ENCODE measurements at places on chromosomes 6 and 20.
A peak's percentile ranks its signal among the peaks of the same experiment; 100 is the strongest.

GRCh38 chr20:62898093-62898964, 28.0 kb downstream of the DIDO1 start:
- DNase-seq, result no peak

DNA sequence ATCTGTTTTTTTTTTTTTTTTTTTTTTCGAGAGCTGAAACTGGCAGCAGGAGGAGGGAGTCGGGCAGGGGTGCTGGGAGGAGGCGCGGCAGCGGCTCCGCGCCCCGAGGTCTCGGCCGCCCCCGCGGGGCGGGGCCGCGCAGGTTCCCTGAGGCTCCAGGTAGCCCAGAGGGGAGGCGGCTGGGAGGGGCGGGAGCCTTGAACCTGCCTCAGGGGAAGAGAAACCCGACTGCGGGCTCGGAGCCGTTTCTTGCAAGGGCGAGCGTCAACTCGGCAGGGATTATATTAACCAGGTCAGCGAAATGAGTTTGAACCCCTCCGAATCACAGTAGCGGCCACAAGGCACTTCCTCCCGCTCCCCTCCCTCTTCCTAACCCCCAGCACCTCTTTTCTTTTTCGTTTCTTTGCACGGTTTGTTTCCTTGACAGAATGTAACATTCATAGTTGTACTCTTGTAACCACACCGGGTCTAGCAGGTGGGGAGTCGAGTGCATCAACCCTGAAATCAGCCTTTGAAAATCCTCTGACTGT, 2.0 kb downstream of the MYB start:
- peak; percentile 64 for DNase-seq

- no peak for DNase-seq
Measured at GRCh38 chr6:117309611-117310010, 44.3 kb downstream of the VGLL2 start.

DNA sequence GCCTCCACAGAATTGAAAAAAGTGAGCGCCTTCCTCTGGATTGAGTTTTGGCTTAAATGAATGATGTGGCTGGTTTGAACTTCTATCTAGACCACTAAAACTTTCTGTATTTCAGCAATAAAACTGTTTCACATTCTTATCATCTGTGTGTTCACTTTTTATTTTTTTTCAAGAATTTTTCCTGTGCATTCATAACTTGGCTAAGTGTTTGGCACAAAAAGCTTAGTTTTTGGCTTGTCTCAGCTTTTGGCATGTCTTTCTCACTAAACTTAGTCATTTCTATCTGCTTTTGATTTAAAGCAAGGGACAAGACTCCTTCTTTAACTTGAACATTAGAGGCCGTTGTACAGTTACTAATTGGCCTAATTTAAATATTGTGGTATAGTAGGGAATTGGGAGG, 1015.1 kb downstream of the EPHA7 start:
- no peak for DNase-seq

DNA sequence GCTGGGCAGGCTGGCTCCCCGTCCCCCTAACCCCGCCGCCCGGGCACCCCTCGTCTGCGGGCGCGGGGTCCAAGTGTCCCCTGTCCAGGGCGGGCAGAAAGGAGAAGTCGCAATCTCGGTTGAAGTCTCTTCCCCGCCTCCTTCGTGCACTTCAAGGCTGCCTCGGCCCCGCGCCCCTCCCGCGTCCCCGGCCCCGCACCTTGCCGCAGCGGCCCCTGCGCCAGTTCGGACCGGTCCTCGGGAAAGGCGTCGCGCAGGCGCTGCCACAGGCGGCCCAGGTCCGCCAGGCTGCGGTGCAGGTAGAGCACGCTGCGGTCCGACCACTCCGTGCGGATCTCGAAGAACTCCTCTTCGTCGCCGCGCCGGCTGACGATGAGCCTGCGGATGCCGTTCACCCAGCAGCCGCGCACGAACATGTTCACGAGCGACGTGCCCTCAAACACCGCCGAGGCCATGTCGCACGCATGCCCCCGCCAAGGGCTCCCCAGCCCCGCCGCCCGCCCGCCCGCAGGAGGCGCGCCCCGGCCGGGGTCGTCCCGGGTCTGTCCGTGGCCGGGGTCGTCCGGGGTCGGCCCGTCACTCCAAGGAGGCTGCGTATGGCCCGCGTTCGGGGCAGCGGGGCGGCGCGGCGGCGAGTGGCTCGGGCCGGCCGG, at the start of gene PXDC1:
TSS of gene PXDC1 (minus strand) at position 637 of the 653 bp plus-strand sequence. CDS start at position 455, 182 bp downstream.
- no peak for DNase-seq

GRCh38 chr6:47709160-47709559, 10.8 kb downstream of the ADGRF4 start:
- no peak for DNase-seq

DNA sequence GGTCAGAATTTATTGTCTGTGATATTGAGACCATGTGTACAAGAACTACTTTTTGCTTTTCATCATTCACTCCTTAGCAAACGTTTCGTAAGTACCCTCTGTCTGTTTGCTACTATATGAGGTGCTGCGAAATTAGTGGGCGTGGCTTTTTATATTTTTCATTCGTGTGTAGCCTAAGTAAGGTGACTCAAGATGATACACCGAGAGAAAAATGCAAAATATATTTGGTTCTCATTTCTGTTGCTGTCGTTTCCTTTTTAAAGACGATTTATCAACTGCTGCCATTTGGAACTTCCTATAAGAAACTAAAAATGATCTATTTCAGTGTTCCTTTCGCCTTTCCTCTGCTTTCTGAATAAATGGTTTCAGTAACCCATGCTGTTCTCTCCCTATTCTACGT, 61.2 kb downstream of the VAPB start:
- no peak for DNase-seq

DNA sequence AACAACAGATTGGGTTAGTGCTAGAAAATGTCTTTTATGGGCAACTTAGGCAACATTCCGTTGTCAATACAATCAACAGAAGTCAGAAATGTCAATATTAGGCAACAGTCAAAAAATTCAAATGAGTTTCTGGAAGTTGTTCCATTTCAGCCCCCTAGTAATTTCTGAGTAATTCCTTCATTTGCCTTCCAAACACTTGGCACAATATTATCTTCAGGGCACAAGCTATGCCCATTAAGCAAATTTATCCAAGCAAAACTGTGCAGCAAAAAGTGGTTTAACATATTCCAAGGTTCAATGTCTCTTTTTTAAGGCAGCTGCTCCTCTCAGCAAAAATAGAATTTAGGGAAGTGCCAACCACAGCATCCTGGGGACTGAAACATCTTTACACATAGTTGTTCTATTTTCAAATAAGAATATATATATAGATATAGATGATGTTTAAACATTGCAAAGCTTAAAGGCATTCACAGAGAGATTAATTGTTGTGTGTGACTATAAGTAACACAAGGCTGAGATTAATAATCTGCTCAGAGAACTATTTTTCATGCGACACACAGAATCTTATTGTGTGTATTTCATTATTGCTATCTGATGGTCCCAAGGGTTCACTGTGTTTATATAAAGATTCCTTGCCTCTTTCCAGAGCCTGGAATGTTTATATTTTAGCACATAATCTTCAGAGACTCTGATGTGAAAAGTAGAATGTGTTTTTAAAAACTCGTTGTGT, 75.2 kb upstream of the ADTRP start:
- DNase-seq, result no peak

DNA sequence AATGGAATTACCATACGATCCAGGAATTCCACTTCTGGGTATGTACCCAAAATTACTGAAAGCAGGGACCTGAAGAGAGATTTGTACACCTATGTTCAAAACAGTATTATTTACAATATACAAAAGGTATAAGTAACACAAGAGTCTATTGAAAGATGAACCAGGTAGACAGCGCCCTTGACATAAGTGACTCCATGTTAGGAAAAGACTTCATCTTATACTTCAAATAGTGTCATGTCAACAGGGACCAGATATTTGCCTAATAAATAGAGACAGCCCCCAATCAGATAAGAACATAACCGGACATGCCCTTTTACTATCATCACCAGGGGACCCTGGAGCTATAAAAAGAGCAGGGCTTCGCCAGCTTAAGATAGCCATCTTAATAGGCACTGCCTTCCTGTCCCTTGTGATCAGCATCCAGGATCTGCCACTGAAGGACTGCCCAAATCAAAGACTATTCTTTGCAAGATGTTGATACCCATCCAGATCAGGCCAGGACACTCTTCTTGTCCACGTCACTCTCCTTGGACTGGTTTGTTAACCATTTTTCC, 309.0 kb upstream of the SULF2 start:
- no peak for DNase-seq

DNA sequence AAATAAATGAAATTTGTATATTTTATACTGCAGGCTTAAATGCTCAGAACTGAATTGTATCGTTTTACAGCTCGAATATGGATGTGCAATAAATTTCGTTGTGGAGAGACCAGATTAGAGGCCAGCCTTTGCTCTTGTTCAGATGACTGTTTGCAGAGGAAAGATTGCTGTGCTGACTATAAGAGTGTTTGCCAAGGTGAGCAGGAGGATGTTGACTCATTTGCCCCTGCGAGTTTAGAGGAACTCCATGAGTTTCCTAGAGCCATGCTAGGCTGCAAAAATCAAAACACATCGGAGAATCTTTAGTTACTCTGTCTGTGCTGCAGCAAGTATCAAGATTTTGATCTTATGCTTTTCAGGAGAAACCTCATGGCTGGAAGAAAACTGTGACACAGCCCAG, 15.4 kb downstream of the ENPP3 start:
- DNase-seq, result no peak

GRCh38 chr20:26208296-26209091, 511.8 kb upstream of the ZNF337 start:
- DNase-seq, result peak; percentile 10

GRCh38 chr6:161838306-161839035, 564.6 kb upstream of the AGPAT4 start:
- no peak for DNase-seq

- DNase-seq, result no peak
Measured at GRCh38 chr6:145813285-145814034, 1.1 kb downstream of the FBXO30 start.

GRCh38 chr6:9398071-9398766, 962.9 kb upstream of the SLC35B3 start:
- no peak for DNase-seq

GRCh38 chr6:131059486-131059885, 3.6 kb downstream of the EPB41L2 start:
- DNase-seq, result no peak

GRCh38 chr6:36766399-36766945, 68.8 kb downstream of the RAB44 start:
- DNase-seq, result no peak

DNA sequence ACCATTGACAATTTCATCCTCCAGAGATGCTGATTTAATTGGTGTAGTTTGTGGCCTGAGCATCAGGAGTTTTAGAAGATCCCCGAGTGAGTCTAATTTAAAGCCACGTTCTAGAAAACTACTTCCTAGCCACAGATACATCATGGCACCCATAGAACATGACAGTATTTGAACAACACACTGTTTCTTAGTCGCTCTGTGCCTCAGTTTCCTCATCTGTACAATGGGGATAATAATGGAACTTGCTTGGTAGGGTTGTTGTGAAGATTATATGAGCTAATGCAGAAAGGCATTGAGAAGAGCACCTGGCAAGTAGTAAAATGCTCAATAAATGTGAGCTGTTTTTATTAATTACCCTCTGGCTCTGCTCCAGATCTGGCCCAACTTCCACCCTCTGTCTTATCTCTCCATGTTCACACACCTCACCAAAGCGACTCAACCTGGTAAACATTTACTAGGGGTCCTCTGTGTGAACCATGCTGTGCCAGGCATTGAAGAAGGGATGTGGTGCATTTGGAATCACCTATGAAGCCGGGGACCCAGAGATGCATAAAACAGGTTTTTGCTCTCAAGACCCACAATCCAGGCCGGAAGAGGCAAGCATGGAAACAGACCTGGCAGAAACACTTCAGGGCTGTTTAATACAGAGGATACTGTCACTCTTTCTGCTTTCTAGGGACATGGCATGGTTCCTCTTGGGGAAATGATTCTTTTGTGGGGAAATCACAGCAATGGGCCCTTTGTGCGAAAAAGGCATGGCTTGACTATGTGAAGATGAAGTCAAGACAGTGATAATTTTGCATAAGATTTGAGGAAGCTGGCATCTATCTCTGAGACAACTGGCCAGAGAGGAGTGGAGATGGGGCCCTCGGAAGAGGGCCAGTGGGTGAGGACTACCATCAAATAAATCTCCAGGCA, 16.2 kb upstream of the MRPS18A start:
- DNase-seq, result no peak

DNA sequence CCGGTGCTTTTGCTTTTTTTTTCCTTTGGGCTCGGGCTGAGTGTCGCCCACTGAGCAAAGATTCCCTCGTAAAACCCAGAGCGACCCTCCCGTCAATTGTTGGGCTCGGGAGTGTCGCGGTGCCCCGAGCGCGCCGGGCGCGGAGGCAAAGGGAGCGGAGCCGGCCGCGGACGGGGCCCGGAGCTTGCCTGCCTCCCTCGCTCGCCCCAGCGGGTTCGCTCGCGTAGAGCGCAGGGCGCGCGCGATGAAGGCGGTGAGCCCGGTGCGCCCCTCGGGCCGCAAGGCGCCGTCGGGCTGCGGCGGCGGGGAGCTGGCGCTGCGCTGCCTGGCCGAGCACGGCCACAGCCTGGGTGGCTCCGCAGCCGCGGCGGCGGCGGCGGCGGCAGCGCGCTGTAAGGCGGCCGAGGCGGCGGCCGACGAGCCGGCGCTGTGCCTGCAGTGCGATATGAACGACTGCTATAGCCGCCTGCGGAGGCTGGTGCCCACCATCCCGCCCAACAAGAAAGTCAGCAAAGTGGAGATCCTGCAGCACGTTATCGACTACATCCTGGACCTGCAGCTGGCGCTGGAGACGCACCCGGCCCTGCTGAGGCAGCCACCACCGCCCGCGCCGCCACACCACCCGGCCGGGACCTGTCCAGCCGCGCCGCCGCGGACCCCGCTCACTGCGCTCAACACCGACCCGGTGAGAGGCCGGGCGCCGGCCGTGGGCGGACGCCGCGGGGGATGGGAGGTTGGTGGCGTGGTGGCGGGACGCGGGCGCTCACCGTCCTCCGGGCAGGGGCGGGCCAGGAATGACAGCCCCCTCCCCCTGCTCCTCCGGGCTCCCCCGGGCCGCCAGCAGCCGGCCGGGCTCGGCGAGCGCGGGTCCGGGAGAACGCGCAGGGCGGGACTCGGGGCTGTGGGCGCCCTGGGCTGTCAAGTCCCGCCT, 606 bp downstream of the ID4 start:
- no peak for DNase-seq

GRCh38 chr20:41717483-41717882, 99.3 kb upstream of the CHD6 start:
- no peak for DNase-seq

DNA sequence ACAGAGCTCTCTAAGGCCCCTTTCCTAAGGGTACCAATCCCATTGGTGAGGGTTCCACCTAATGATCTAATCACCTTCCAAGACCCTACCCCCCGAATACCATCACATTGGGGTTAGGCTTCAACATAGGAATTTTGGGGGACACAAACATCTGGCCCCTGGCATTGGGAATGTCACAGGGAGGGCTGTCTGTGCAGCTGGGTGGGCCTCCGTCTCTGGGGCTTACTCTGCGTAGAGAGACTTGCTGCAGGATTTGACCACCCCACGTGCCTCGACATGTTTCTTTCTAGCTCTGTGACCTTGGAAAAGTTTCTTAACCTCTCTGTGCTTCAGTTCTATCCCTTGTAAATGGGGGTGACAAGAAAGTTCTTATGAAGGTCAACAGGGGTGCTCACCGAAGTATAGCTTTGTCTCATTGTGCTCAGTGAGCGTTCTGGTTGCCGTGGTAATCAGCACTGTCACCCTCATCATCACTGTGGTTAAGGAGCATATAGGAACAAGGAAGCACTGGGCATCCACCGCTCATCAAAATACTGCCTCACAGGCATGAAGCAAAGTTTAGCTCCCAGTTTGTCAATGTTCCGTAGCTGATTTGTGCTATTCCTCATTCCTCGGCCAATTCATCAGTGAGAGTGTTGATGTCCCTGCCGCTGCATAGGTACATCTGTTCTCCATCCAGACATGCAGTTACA, 152.8 kb downstream of the SYCP2 start:
- no peak for DNase-seq

- DNase-seq, result no peak
Measured at GRCh38 chr6:136123468-136123867, 126.6 kb downstream of the MTFR2 start.
